ENCODE measurements at places on chromosomes 7 and 10.

DNA sequence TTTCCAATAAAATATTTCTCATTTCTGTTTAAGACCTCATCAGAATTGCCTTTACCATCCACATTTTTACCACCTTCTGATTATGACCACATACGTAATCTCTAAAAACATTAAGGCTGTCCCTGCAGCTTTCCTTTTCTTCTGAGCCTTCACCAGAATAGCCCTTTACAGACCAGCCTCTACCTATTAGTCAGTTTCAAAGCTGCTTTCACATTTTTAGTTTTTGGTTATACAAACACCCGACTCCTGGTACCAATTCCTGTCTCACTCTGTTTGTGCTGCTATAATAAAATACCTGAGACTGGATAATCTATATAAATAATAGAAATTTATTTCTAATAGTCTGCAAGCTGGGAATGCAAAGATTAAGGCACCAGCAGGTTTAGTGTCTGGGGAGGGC lies 15.4 kb upstream of the GTF2IRD1 start:
- DNase-seq = no peak

- DNase-seq = no peak
These were observed 26.0 kb upstream of the PRLHR start for GRCh38 chr10:118621304-118621942.

- no peak for DNase-seq
These were observed 462.1 kb upstream of the GALNT17 start for GRCh38 chr7:70669854-70670253.

DNA sequence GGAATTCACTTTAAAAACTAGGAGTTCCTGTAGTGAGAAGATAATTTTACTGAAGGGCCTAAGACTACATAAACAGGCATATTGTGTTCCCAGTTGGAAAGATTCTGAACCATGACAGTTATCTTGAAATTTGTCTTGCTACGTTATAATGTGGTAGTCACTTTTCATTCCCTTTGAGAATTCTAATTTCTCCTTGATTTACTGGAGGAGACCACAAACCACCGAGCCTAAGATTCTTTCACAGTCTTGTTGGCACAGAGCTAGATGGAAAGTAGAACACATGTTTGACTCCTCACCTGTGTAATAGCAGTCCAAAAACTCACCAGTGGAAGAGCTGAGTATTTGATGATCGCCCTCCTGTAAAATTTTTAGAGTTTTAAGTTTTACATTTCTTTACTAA lies 4.9 kb downstream of the ARMC10 start:
- DNase-seq = no peak

- no peak for DNase-seq
These were observed 153.0 kb upstream of the LANCL2 start for GRCh38 chr7:55212176-55212575.

- no peak for DNase-seq
These were observed 9.4 kb upstream of the TAS2R16 start for GRCh38 chr7:123004931-123005330.

- DNase-seq = no peak
These were observed 111.1 kb downstream of the EBF3 start for GRCh38 chr10:129852829-129853561.

- DNase-seq = no peak
These were observed 77.9 kb upstream of the MXI1 start for GRCh38 chr10:110129490-110129889.

GRCh38 chr7:135761751-135762488 lies 13.3 kb upstream of the FAM180A start:
- no peak for DNase-seq

GRCh38 chr10:317271-317769 lies 182.1 kb downstream of the ZMYND11 start:
- DNase-seq = no peak

- peak; percentile 36 for DNase-seq
These were observed 45.9 kb downstream of the SVIL start for GRCh38 chr10:29588629-29589421.

DNA sequence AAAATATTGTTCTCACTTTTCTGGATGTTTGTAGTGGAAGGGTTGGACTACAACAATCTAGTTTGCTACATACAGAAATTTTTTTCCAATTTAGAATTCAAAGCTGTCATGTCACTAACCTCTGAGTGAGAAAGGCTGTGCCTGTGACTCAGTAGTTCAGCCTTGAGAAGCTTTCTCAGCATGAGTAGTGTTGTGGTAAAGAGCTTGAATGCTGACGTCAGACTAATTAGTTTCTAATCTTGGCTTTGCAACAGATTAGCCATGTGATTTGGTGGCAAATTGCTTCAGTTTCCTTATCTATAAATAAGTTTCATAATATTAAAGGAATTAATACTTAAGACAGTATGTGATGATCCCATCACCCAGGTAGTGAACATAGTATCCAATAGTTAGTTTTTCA lies 83.8 kb downstream of the ABCA13 start:
- no peak for DNase-seq

DNA sequence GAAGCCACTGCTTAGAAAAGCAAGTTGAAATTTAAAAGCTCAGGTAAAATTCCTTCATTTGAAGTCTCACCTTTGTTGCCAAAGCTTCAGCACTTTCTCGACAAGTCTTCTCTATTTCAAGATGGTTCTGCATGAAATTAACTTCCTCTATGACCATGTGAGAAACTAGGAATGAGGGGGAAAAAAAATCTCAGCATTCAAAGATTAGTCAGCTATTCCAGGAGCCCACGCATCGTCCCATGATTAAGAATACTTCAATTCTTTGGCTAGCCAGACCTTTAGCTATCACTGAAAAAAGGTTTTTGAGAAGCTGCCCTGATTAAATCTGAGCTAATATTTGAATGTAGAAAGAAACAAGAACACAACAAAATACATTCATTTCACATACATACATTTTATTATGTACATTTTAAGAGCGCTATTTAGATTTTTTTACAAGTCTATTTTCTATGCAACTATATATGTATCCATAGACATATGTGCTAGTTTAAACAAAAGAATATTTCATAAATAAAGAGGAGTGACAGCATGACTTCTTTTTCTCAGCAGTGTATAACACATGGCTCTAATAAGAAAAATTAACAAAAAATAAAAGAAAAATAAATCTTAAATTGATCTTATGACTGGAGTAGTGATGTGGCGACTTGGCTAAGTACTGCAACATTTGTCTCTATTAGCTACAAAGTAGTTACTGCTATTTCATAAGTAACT lies 44.8 kb downstream of the SHTN1 start:
- DNase-seq = no peak

GRCh38 chr7:39238234-39238869 lies 260.6 kb downstream of the POU6F2 start:
- DNase-seq = no peak

GRCh38 chr7:134327896-134328295 lies 11.2 kb upstream of the SLC35B4 start:
- peak; percentile 70 for DNase-seq

DNA sequence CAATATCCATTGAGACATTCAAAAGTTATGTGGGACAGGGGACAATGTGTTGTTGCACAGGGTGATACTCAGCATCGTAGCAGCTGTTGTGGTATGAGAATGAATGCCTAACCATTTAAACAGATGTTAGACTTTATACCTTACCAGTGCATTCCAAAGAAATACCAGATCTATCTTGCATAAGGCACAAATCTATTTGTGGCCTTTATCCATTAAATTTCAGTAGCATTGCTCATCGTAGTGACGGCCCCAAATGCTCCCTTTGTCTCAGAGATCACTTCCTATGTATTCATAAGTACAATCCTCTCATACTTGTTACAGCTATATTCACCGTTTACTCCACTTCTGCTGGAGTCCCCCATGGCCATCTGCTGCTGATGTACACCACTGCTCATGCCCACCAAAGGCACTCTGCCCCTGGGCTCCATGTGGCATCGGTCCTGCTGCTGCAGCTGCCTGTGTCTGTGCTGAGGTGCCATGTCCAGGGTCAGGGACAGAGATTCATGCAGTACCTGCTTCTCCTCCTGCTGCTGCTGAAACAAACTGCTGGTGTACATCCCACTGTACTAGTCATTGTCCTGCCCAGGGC lies 96.3 kb downstream of the CPED1 start:
- DNase-seq = no peak

GRCh38 chr10:34727595-34728033 lies 87.5 kb downstream of the PARD3 start:
- no peak for DNase-seq

DNA sequence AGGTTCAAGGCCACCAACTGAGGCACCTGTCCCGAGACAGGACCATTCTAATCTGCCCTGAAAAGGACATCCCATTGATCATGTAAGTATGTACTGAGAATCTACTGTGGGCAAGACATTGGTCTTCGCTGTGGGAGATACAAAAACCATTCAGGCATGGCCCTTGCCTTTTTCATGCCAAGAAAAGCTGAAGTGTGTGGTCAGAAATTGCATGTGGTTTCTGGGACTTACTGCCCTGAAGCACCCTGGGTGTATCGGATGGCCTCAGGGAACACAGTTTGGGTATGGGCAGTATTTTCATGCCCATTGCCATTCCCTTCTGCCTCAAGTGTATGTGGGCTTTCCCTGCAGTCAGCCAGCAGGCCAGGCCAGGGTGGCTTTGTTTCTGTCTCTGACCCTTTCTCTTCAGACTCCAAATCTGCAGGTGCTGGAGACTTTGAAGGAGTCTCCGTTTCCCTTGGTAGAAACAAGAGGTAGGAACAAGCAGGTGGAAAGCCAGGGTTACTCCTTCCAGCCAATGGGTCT lies 285.7 kb downstream of the ZEB1 start:
- no peak for DNase-seq

DNA sequence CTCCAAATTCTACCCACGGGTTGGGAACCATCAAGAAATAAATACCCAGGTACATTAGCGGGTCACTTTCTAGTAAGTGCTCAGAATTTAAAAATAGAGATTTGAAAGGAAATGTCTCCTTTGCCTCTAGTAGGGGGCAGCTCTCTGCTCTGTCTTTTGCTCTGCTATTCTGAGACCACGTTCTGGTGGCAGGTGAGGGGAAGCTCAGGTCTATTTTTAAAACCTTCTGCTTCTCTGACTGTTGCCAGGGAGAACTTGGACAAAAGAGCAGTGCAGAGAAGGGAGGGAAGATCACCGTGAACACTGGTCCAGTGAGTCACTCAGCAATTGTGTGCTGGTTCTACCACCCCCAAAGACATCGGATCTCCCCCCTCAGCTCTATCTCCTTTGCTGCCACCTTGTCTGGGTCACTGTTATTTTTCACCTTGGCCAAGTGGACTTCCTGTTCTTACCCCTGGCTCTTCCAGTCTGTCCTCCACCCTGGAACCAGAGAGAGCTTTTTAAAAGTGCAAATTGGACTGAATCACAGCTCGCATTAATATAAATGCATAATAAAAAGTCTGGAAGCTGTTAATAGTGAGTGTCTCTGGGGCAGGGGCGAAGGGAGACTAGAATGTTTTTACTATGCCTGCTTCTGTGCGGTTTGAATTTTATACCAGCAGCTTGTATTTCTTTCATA lies 72.4 kb upstream of the LOXL4 start:
- DNase-seq = no peak

DNA sequence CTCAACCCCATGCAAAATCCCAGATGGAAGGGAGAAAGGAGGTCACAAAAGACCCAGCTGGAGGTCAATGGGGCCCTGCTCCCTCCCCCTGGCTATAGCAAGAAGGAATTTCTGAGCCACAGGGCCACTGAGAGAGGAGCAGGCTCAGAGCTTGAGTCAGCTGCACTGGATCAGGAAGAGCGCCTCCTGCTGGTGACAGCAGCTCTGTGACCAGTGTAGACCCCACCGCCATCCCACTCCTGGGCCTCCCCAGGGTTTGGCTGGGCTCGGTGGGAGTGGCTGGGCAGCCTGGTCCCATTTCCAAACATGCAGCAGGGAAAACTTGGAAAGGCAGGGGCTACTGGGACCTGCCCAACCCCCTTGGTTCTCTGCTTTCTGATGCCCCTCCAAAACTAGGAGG lies 31.5 kb upstream of the PRLHR start:
- no peak for DNase-seq

DNA sequence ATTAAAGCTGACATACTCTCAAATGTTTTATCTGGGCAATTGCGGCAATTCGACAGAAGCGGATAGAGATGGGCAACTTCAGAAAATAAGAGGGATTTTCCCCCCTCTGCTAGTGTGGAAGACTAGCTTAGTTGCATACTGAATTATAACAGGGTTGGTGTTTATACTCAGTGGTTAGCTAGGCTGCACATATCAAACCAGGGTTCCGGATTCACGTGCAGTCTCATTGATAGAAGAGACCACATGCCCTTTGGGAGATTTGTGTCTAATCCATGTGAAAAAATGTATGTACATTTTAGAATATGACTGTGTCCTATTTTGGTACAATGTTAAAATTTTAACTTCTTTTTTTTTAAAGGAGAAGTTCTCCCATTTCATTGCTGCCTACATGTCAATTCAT lies 136.9 kb upstream of the FZD1 start:
- no peak for DNase-seq

GRCh38 chr10:119237722-119238436 lies 30.5 kb downstream of the GRK5 start:
- DNase-seq = no peak
